ENCODE measurements at places on chromosomes 3 and 15.

- DNase-seq: no peak
Measured at GRCh38 chr3:47017504-47018268, 38.2 kb downstream of the NBEAL2 start.

DNA sequence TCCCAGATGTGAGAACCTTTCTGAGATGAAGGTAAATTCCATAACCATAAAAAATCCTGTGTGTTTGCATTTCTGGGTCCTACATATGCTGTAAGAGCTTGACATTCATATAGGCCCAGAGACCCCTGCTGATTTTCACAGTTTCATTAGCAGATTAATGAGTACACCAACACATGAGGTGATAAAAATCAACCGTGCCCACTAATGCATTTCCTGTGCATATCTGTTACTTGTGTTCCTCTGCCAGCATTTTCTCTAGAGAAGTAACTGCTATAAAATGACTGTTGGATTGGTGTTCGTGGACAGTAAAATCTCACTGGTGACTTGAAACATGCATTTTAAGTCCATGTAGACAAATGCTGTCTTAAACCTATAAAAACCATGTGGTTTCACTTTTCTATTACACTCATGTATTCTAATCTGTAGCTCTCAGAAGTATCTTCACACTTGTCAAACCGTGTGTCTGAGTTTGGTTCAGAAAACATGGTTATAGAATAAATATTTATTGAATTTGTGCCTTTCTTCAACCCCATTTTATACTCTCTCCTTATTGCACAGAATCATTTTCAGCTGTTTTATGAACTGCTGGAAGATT, 14.6 kb downstream of the MAP2K5 start:
- DNase-seq: no peak

DNA sequence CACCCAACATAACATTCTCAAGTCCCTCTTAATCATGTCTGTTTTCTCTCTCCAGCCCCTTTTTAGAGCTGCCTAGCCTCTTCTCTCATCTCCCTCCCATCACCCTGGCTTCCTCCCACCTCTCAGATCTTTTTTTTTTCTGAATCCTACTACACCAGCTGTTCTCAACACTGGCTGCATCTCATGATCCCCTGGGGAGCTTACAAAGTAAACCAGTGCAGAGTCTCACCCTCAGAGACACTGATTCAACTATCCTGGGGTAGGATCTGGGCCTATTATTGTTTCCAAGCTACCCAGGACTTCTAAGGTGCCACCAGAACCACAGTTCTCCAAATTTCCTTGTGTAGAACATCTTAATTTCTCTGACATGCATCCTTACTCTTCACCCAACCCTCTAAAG, 50.3 kb upstream of the ACAN start:
- DNase-seq: no peak

DNA sequence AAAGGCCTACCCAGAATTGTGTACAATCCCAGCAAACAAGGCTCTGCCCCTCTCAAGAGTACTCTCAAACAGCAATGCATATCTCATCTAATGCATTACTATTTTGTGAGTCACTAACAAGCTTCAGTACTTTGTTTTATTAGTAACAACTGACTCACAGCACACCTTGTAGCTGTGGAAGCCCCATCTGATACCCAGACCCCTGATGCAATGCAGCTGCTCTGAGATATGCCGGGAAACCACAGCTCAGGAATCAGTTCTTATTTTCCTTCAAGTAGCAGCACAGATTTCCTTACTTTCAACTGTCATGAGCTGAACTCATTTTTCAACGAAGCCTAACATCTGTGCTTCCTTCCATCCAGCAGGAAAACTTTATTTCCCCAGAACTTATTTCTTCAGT, 37.8 kb downstream of the CCNL1 start:
- peak; percentile 94 for DNase-seq

- DNase-seq: no peak
Measured at GRCh38 chr3:111863942-111864694, 5.1 kb downstream of the PHLDB2 start.

GRCh38 chr3:46935168-46935858, 41.2 kb downstream of the CCDC12 start:
- peak; percentile 97 for DNase-seq

DNA sequence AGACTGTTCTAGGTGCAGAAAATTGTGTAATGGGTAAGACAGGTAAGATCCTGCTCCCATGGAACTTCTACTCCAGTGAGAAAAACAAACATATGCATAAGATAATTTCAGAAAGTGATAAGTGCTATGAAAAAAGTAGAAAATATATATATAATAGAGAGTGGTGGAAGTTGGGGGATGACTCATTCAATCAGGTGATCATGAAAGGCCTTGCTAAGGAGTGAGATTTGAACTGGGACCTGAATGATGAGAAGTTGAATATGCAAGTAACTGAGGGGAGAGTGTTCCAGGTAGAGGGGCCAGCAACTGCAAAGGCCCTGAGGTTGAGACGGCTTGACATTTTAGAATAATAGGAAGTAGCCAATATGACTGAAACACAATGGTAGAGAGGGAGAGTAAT, 92.3 kb upstream of the TNIK start:
- DNase-seq: no peak

All from fibroblast of pulmonary artery (primary cell).